SW480 (cell line): ENCODE measurements at places on chromosomes 2 and 18.

DNA sequence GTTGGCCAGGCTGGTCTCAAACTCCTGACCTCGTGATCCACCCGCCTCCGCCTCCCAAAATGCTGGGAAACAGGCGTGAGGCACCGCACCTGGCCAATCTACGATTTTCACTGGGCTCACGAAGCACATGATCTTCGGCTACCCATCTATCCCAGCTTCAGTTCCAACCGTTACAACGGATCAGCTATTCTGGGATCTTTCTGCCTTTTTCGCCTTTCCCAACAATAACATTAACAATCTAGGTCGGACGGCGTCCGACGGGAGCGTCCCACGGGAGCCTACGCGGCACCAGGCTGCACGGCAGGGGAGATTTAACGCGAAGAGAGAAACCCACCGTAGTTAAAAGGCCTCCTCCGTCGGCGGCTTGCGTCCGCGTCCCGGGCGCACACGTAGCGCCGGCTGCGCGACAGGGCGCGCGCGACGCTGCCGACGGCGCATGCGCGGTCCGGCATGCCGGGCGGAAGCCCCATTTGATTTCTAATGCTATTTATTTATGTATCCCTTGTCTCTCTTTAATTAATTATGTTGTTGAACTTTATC lies at the start of gene MSL3B:
Gene MSL3B (minus strand): TSS at position 394 of the 540 bp plus-strand sequence.
- peak; percentile 47 for DNase-seq

GRCh38 chr2:45612285-45612684 lies 1.2 kb upstream of the SRBD1 start:
- peak; percentile 35 for DNase-seq

DNA sequence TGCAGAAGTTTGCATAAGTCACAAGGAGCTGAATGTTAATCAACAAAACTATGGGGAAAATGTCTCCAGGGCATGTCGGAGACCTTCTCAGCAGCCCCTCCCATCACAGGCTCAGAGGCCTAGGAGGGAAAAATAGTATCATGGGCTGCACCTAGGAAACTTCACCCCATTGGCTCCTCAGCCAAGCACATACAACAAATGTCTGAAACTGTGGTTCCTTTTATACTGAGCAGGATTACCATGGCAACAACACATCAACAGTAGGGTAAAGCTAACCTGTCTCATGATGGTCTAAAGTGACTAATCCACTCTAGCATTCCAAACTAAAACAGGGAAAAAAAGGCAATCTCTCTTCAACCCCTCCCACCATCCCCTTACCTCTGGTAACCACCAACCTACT lies 3.2 kb upstream of the NEMP2 start:
- DNase-seq: no peak

DNA sequence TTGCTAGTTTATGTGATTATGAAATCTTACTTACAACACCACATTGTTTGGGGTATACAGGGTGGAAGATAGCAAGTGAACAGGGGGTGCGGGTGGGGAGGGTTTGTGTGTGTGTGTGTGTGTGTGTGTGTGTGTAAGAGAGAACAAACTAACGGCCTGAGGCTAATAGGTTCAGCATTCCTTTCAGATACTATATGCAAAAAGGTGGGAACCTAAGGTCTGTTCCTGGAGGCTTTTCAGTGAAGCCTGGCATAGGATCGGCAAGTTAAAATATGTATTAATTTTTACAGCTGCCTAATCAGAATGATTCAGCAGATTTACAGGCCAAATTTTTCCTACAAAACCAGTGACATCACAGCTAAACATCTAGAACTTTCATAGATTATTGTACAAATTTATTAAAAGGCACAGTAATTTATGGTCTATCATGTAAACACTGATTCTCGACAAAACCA lies 7.6 kb upstream of the SPDYA start:
- no peak for DNase-seq

DNA sequence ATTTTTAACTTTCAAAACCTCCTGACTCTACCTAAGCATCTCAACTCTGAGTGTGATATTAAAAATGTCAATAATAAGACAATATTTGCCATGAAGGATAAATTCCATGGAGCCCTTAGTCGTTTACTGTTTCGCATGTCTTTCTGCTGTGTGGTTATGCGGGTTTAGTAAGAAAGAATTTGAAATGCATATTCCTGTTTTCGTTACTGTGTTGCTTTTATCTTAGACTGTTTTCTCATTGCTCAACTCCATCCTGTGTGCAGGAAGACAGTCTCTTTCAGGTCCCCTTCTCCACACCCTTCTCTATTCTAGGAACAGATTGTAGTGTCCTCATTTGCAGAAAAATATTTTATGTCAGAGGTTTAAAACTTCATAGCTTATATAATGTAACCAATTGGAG lies 82.5 kb upstream of the MAP3K20 start:
- DNase-seq: no peak

GRCh38 chr2:242060212-242060835 lies 190.8 kb downstream of the RTP5 start:
- DNase-seq: no peak

- peak; percentile 54 for DNase-seq
Observed at GRCh38 chr2:228048838-228049490, 132.5 kb downstream of the SPHKAP start.

GRCh38 chr2:53536583-53537361 lies 230.8 kb upstream of the CHAC2 start:
- DNase-seq: no peak

DNA sequence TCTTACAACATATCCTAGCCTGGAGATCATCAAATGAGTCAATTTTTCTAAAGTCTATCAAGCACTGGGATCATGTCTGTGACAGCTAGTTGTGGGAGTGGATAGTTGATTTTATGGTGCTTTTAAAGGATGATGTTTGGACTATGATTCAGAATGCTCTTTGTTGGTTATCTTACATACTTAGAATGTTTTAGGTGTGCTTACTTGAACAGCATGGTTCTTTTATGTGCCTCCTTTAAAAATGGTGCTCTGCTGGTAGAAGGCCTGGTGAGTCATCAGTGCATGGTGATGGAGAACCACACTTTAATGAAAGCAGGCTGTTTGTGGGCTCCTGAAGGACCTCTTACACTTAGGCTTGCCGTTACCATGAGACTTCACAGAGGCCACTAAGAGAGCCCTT lies 682.7 kb upstream of the FANCL start:
- DNase-seq: peak; percentile 99

DNA sequence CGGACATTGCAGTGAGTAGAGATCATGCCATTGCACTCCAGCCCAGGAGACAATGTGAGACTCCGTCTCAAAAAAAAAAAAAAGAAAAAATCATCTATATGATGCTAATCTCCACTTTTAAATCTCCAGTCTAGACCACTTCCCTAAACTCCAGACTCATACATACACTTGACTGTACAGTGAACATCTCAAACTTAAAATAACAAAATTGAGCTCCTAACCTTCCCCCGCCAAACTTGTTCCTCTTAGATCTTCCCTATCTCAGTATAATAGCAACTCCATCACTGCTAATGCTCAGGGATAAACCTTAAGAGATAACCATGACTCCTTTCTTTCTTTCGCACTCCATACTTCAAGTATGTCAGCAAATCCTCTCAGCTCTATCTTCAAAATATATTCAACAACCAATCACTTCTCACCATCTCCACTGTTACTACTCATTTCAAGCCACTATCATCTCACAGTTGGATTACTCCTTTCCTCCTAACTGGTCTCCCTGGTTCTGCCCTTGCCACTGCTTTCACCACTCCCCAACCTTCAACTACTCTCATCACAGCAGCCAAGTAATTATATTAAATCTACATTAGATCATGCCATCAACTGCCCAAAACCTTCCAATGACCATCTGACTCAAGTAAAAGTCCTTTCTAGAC lies 12.0 kb downstream of the MEMO1 start:
- no peak for DNase-seq

GRCh38 chr2:48883661-48884060 lies 128.1 kb upstream of the LHCGR start:
- no peak for DNase-seq

DNA sequence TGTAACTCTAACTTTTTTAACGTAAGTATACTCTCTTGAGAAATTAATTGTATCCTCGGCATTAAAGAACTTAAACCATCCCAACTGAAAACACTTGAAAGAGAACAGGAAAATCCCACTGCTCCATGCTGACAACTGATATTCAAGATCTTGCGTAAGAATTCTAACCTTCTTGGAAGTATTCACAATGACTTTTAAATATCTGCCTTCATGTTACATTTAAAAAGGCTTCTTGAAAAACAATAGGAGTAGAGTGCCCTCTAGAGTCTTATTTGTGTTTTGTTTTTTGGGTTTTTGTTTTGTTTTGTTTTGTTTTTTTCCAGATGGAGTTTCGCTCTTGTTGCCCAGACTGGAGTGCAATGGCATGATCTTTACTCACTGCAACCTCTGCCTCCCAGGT lies 65.4 kb upstream of the DNAJC10 start:
- peak; percentile 50 for DNase-seq

GRCh38 chr2:121491518-121491917 lies 39.2 kb upstream of the RNU4ATAC start:
- DNase-seq: no peak

DNA sequence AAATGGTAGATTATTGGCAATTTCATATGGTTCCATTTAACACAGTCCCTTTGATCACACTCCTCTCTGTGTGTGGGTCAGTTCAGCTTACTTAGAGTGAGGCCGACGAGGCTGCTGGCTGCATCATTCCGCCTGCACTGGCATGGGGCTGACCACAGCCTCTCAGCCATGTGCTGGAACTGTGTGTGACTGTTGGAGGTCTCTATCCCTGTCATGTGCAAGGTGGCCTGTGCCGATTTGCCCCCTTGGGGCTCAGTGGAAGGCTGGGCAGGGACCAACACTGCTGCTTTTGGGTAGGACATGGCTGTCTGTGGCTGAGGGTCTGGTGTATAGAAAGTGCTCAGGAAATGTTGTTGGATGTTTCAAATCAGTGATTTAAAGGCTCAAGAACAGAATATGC lies 454.0 kb upstream of the HS6ST1 start:
- DNase-seq: no peak

DNA sequence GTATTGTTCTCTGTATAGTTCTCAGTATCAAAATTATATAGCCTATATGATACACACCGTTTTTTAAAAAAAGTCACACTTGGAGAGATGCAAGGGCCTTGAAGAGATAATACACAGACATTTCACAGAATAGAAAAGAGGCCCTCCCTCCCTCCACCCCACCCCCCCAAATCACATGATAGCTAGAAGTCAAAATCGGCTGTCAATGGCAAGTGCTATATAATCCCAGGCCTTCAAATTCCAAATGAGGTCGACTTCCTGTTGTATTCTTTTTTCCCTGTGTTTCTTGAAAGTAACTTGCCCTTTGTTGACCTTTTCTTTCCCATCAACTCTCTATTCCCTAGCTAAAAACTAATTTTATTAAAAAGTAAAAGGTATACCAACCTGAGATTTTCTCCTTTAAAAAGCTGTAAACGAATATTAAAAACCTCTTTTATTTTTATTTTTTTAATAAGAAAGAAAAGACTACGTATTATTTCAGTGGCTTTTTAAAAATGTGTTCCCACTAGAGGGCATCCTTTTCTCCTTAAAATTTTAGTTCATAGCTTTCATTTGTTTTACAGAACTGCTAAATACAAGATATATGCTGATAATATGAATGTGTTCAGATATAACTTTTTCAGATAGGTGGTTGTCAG lies 46.6 kb downstream of the KCMF1 start:
- DNase-seq: peak; percentile 32

- DNase-seq: no peak
Observed at GRCh38 chr2:164717000-164717803, 95.9 kb upstream of the GRB14 start.
